ENCODE measurements at places on chromosomes 11 and 22.

- DNase-seq = no peak
These were observed 83.6 kb upstream of the PRR5 start for GRCh38 chr22:44618400-44618799.

- no peak for DNase-seq
These were observed 31.7 kb downstream of the IMMP1L start for GRCh38 chr11:31477528-31478222.

DNA sequence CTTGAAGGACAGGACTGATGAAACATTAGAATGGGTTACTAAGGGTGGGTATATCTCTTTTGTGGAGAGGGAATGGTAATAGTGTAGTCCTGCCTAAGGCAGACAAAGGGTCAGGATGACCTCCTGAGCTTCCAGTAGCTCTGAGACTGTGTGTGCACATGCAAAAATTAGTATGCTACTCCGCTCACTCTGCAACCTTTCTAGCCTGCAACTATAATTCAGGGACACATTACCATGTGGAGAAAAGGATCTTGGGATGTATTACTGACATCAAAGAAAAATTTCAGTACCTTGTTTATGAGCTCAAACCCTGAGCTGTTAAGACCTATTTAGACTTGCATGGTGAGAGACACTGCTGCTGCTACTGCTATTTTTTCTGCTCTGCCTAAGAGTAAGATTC lies 25.4 kb downstream of the LARGE2 start:
- no peak for DNase-seq

GRCh38 chr11:64694821-64695365 lies 28.1 kb downstream of the NRXN2 start:
- no peak for DNase-seq

DNA sequence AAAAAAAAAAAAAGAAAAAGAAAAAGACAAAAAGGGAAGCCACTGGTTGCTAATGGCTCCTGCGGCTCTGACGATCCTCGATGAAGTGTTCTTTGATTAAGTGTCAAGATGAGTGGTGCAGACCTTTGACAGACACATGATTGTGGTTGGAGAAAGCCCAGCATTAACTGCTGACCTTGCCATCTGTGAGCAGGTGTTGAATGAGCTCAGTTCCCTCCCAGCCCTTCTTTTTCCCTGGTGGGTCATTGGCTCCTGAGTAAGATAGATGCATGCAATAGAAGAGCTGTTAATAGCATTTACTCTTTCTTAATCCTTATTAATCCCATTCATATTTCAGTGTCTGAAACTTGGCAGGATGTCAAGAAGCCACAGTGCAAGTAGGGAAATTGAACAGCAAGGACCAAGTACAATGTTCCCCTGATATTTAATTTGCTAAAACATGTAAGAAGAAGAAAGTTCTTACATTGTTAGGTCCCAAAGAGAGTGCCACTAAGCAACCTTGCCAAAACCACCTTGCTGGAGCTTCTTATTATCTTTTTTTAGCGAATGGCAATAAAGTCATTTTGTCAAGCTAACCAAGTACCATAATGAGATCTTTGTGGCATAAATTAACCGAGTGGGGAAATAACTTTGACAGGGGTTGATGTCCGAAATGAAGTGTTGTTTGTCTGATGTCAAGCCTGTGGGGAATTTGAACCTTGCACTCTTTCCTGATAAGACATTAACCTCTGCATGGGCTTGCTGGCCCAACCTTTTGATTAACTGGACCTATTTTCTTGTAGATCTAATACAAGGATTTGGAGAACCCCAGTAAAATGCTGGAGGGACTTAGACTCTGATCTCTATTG lies 113.7 kb downstream of the PTPRJ start:
- peak; percentile 15 for DNase-seq

- no peak for DNase-seq
These were observed 28.4 kb downstream of the RASD2 start for GRCh38 chr22:35568751-35569739.

- DNase-seq = no peak
These were observed 47.2 kb upstream of the ADA2 start for GRCh38 chr22:17266251-17266971.

GRCh38 chr11:76231121-76231738 lies 24.9 kb upstream of the WNT11 start:
- peak; percentile 40 for DNase-seq

GRCh38 chr11:17389211-17389956 lies 925 bp upstream of the KCNJ11 start:
- peak; percentile 91 for DNase-seq

GRCh38 chr22:31537019-31537535 lies 40.7 kb downstream of the SFI1 start:
- DNase-seq = no peak

DNA sequence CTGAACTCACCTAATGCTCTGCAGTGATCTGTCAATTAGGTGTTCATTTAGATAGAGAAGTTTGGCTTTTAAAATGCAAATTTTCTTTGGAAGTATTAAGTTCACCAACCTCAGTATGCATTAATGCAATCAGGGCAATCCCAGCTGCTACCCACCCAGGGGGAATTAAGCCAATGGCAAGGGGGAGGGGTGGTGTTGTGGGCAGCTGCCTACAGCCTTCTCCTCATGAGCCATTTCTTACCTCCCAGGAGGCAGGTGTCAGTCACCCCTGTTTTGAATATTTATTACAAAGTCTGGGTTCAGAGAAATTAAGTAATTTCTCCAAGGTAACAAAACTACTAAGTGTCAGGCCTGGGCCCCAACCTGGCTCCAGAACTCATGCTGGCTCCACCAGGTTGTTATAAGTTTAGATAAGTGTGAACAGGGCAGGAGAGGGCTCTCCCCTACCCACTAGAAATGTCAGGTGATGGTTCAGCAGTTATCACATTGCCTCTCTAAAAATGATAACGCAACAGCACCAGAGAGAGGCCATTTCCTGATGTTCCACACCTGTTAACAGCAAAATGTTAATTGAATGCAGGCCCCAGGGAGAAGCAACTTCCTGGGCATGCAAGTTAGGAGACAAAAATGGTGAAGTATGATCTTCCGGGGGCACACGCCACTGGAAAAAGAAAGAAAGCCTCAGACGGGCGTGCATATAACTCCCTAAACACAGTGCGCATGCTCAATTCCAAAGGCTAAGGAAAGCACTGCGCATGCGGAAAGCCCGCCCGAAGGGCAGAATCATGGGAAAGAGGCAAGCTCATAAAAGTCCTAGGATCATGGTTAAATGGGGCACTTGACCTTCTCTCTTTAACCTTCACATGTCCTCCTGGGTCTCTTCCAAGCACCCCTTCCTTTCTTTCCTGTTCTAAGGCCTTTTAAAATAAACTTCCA lies 35.4 kb upstream of the GNAZ start:
- DNase-seq = no peak

- no peak for DNase-seq
These were observed 634.1 kb upstream of the LRRC4C start for GRCh38 chr11:42093541-42093940.

GRCh38 chr11:84437071-84437980 lies 1151.2 kb upstream of the CCDC90B start:
- no peak for DNase-seq

- no peak for DNase-seq
These were observed 5.4 kb downstream of the LINC01488 start for GRCh38 chr11:69486773-69487291.

DNA sequence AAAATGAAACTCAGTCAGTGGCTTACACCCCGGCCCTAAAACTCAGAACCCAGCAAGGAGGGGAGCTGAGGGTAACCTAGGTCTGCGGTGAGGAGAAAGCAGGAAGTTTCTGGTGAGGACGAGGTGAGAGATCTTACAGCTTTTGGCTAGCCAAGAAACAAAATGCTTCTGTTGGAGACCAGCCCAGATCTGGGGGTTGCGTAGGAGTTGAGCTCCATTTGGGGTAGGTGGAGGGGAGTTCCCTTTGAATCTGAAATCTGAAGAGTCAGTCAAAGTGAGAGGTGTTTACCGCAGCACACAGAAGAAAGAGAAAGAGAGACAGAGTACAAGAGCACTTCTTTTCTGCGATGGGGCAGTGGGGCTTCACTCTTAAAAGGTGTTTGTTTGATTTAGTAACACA lies 29.6 kb downstream of the EHF start:
- peak; percentile 44 for DNase-seq

GRCh38 chr11:34564807-34565241 lies 51.2 kb upstream of the ELF5 start:
- DNase-seq = no peak

DNA sequence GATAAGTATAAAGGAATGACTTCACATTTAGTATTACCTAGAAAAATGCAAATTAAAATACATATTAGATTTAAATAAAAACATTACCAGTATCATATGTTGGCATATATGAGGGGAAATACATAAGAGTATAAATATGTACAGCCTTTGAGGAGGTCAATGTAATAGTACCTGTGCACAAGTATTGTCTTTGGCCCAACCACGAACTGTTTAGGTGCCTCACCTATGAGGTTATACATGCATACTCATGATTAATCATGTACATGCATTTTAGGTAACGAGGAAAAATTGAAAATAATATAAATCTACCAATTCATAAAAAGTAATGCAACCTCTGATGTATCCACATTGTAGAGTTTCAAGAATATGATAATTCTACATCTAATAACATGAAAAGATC lies 909.8 kb downstream of the METTL15 start:
- DNase-seq = no peak

- DNase-seq = no peak
These were observed 50.7 kb downstream of the CSF2RB start for GRCh38 chr22:36964106-36964505.

DNA sequence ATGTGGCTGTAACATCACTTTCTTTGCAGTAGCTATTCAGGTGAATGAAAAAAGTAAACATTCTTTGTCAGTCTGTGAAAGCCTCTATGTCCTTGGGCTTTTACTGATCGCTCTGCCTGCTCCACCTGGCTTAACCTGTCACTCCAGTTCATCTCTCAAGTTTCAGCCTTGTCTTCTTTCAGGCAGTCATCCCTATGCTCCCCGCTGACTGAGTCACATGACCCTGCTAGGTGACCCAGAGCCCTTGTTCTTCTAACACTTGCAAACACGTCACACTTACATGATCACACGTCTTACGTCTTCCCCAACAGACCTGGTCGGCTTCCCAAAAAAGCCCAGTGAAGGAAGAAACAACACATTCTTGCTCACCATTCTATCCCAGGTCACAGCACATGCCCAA lies 499.3 kb upstream of the TENM4 start:
- DNase-seq = no peak

Data from suppressor macrophage (primary cell).